Activated naive CD4-positive, alpha-beta T cell (primary cell): ENCODE measurements at places on chromosomes 2 and 18.

GRCh38 chr2:99079226-99079625, 62.3 kb upstream of the C2orf15 start:
- no peak for DNase-seq

DNA sequence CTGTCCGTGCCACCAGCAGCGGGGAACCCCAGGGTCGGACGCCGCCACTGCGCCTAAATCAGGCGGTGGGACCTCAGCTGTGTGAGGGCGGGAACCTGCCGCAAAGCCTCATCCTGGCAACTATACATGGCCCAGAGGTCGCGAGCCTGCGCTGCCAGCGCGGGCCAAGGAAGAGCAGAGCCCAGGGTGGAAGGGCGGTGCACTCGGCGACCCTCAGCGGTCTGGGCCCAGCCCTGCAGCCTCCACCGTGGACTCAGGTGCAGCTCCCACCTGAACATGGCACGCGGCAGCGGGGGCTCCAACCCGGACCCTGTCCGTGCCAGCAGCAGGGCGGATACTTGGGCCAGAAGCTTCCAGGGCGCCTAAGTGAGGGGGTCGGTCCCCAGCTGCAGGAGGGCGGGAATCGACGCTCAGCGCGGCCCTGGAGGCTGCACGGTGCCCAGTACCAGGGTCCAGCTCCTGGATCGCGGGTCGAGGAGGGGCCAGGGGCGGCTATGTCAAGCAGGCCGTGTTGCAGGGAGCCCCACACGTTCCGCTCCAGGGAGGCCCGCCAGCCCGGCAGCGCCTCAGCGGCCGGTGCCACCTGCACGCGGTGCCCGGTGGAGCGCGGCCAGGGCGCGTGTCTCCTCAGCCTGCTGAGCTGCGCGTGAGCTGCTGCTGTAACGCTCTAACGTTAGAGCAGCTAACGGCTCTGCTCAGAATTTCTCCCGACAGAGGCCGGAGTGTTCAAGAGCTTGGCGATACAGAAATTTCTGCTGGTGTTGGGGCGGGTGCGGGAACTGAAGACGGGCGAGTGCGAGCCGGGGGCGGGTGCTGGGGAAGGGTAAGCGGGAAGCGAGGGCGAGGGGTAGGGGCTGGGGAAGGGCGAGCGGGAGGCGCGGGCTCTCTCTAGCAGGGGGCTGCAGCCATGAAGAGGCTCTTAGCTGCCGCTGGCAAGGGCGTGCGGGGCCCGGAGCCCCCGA, at the start of gene ANKRD30B:
Gene ANKRD30B (plus strand): TSS at position 660 of the 962 bp plus-strand sequence. CDS start 248 bp downstream, at position 908.
- no peak for DNase-seq

- DNase-seq: no peak
Observed at GRCh38 chr2:216775043-216775453, 79.7 kb upstream of the IGFBP5 start.

GRCh38 chr2:12918835-12919445, 202.2 kb downstream of the TRIB2 start:
- DNase-seq: no peak

DNA sequence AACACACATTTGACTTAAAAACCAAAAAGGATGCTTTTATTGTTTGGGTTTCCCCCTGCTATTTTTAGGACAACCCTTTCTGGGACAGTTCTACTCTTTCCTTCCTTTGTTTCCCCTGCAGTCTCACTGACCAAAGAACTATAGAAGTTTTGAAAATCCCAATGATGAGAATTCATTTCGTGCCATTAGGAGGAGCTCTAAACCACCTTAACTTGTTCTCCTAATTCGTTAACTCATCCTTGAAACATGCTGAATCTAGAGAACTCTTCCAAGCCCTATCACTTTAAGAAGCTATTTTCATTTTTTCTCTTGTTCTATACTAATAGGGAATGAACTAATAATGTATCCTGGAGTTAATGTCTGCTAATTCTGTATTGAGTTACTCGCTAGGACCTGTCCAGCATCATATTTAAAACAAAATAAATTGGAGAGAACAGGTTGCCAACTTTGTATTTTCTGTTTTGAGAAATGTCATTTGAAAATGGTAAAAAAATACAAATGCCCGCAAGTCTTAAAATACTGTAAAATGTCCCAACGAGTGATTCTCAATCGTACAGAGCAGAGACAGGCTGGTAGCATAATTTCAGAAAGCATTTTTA, 62.9 kb downstream of the AFTPH start:
- no peak for DNase-seq
